ENCODE measurements at places on chromosomes 2 and 18. TPM values are rescaled to one million over a fixed set of nuclear protein-coding genes. Genes with fewer than 3 reads are reported as not detected.

GRCh38 chr2:182649316-182649715, 66.7 kb upstream of the DNAJC10 start:
- DNase-seq: peak; percentile 43

DNA sequence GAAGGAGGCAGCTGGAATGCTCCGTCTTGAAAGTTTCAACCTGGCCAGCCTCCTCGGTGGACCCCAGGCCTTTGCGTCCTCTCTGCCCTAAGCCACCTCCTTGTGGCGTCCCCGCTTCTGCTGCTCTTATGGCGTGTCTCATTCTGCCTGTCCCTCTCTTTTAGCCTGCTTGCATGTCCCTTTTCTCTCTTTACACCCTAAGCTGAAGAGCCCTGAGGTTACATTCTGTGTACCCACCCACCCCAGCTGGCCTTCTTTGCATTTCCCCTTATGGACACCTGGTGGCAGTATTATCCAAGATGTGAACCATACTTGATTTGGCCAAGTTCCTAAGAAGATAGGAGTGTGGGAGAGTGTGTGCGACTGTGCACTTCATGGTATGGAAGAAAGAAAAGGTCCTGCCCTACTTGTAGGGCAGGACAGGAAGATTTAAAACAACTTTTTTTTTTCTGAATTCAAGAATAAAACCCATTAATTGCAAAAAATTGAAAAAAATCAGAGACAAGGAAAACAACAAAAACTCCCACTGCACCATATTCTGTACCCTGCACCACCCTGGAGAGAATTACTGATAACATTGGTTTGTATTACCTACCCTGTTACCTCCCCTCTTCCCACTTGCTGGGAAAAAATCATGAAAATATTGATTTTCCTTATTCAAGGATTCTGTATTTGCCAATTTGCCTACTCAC, 77.4 kb downstream of the DYSF start:
- DNase-seq: peak; percentile 47

DNA sequence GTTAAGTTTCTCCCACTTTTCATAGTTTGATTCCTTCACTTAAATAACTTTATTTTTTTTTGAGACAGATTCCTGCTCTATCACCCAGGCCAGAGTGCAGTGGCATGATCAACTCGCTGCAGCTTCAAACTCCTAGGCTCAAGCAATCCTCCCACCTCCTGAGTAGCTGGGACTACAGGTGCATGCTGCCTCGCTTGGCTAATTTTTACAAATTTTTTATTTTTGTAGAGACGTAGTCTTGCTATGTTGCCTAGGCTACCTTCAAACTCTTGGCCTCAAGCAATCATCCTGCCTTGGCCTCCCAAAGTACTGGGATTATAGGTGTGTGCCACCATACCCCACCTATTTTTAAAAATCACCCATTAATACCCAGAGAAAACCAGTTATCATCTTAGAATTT, 14.2 kb upstream of the WIPF1 start:
- no peak for DNase-seq

GRCh38 chr2:204655101-204655500, 109.8 kb downstream of the PARD3B start:
- peak; percentile 54 for DNase-seq

DNA sequence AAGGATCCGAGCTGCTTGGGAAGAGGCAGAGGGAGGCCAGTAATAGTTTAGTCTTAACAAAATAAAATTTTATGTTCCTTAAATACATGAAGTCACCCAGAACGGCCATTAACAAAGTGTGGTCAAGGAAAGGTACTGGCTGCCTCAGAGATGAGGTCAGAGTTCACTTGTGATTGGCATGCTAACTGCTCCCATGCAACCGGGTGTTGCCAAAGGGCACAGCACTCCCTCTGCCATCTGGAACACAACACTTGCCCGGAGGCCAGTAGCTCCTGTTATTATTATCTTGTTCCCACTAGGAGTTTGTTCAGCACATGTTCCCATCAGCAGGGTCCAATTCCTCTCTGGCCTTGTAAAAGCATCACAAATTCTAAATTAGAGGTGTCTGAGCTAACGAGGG, 207.0 kb downstream of the CYP26B1 start:
- peak; percentile 22 for DNase-seq

DNA sequence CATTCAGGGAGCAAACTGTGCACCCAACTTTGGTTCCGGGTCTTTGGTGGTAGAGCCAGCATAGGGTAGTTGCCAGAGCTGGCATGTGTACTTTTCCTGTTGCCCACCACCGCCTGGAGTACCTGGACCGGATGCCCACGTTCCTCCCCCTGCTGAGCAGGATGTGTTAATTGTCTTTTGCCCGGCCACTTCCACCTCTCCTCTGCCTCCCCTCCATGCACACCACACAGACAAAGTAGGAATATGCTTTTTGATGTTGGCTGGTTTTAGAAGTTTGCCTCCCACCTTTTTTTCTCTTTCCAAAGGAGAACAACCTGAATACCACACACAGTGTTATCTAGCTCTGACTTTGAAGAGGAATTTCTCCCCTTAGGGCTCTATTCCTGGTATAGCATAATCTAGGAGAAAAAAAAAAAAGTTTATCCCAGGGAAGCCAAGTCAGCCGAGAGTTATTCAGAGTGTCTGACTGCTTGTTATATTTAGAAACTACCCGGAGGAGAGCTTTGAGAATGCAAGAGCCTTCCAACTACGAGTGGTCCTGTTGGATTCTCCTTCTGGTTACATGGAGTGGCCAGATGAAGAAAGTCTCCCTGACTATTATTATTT, 111.9 kb downstream of the SETBP1 start:
- DNase-seq: no peak

DNA sequence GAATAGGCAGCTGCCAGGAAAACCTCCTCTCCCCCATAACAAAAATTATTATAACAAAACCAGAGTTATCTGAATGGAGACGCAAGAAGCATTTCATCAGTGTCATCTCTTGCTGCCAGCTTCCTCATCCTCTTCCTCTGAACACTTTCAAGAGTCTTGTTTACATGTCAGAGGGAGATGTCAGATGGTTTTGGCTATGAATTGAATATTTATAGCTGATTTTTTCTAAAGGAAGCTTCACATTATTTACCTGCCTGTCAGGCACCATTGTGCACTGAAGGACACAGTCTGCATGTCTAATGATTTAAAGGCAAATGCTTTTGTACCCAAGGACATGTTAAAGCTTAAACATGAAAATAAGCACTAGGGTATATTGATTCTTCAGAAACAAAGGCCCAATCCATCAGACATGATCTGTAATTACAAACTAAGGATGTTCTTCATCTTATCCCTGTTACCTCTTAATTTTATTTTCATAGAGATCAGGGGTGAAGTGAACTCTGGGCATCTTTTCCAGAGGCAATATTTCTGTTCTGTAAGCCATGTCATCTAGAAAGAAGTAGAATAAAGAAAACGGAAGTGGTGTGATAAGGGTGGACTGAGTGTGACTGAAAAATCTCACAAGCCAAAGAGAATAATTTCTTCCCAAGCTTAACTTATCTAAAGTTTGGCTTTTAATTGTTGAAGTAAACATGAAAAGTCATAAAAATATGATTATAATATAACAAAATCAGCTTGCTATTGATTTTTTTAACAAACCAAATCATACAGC, 168.7 kb downstream of the ANKRD44 start:
- DNase-seq: no peak

- no peak for DNase-seq
Measured at GRCh38 chr2:20455076-20455587, 8.3 kb downstream of the RHOB start.

GRCh38 chr2:59791004-59791618, 762.3 kb downstream of the BCL11A start:
- DNase-seq: no peak

DNA sequence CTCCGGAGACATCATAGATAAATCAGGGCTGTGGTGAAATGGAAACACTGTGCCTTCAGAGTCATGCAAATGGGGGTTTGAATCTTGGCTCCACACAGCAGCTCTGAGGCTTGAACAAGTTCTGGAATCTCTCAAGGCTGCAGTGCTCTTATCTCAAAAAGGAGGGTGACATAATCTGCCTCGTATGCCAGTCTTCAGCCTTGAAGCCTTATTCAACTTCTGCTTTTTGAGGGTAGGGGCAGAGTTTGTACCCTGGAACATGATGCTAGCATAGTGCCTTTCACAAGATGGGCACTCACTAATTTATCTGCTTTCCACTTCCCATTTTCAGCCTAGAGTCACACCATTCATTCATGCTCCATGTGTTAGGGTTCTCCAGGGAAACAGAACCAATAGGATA, 42.3 kb downstream of the GATA6 start:
- DNase-seq: no peak

- DNase-seq: no peak
Measured at GRCh38 chr2:219243291-219243761, 1.9 kb downstream of the GLB1L start.

GRCh38 chr2:175372704-175373701, 191.5 kb upstream of the ATP5MC3 start:
- DNase-seq: peak; percentile 57

DNA sequence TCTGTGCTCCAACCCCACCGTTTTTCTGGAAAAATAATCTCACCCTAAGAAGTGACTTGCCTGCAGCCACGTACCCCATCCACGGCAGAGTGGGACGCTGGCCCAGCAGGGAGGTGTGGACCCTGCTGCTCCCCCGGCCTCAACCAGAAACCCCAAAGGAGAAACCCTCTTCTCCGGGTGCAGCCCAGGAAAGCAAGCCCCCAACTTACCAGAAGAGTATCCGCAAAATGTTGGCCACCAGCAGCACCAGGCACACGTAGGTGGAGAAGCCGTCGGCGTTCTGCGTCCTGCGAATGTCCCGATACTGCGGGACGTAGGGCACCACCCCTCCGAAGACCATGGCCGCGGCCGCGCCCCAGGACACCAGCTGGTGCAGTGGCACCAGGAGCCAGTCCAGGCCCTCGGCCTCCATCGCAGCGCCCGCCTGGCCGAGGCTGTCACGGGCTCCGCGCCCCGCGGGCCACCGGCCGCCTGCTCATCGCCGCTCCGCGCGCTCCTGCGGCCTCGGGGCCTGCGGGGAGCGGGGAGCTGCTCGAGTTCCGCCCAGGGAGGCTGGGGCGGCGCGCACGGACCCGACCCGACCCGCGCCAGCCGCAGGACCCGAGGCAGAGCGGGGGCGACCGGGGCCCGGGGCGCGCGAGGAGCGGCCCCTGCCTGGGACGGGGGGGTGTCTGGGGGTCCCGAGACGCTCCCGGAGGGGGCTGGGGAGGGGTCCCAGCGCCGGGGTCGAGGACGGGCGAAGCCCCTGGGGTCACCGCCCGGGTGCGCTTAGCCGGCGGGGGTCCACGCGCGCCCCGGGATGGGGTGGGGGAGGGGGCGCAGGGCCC, 725 bp downstream of the SLC66A2 start:
- DNase-seq: peak; percentile 28

GRCh38 chr2:215612786-215613185, 176.9 kb upstream of the FN1 start:
- no peak for DNase-seq

DNA sequence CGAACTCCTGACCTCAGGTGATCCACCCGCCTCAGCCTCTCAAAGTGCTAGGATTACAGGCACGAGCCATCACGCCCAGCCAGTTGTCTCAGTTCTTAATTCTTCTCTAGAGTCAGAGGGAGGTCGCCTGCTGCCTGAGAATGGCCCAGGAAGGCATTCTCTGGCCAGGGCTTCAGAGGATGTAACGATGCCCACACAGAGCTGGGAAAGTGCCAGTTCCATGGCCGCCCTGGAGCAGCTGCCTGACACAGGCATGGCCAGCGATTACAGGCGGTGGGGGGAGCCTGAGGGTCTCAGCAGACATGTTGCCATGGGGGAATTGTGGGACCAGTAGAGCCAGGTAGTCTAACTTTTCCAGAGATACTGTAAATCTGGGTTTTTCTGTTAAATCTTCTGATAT, 25.6 kb upstream of the DNMT3A start:
- DNase-seq: peak; percentile 23

DNA sequence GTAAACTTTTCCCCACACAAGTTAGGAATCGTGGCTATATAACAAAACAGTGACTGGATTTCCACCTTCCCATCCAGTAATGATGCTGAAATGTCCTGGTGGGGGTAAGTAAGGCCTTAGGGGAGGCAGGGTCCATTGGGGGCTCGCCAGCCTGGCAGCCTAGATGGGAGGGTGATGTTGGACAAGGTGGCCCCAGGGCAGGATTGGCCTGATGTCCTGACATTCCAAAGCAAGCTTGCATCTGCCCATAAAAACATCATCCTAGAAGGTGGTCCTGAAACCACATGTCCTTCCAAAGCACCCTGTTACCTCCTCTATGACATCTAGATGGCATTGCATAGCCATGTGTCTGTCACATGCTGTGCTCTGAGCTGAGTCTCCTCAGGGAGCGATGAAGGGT, 54.1 kb upstream of the RAB6C start:
- no peak for DNase-seq

- DNase-seq: no peak
Measured at GRCh38 chr18:42850174-42851083, 265.1 kb downstream of the RIT2 start.

DNA sequence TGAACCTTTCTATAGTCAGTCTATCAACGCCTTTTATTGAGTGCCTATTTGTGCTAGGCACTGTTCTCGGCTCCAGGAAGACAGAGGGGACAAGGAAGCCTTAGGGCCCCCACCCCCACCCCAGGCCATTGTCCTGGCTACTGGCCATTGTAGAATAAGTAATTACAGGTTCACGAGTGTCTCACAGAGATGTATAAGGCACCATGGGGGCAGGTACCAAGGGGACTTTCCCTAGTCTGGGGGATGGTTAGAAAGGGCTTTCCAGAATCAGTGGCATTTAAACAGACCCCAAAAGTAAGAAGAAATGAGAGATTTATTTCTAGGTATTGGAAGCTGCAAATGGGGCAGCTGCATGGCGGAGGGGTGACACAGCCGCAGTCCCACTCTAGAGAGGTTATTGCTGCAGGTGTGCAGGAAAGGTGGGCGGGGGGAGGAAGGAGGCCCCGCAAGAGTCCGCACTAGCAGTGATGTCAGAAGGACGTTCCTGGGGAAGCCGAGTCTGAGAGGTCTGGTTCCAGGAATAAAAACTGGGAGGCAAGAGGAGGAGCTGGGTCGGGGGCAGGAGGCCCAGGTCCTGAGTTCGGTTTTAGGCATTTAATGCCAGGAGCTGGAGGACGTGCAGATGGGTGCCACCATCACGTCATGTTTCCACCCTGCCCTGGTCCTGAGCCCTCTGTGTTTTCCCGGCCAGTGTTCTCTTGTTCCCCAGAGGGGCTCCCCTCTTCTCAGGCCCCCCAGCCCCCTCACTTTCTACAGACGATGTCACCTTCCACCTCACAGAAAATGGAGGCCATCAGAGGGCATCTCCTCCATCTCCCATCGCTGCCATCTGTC, 30.5 kb downstream of the FOSL2 start:
- DNase-seq: no peak

- DNase-seq: no peak
Measured at GRCh38 chr2:71706836-71707235, 253.5 kb downstream of the DYSF start.

- no peak for DNase-seq
Measured at GRCh38 chr2:86251840-86252266, 52.6 kb downstream of the MRPL35 start.

The SGPP2 gene
- not detected for total RNA-seq

The FBXO36 gene
- 3.1 TPM for total RNA-seq

The CIDEA gene
- total RNA-seq: not detected

The SH2D6 gene
- total RNA-seq: 5.9 TPM

The LCT gene
- not detected for total RNA-seq

The EFR3B gene
- 0.34 TPM for total RNA-seq

The STARD6 gene
- not detected for total RNA-seq

The NFATC1 gene
- total RNA-seq: 4.5 TPM

The HJURP gene
- 123 TPM for total RNA-seq

The GLI2 gene
- total RNA-seq: 0.64 TPM

The ADI1 gene
- 61.8 TPM for total RNA-seq

The ZAP70 gene
- total RNA-seq: not detected
